ENCODE measurements at places on chromosomes 13 and 19. TPM values are rescaled to one million over a fixed set of nuclear protein-coding genes. Genes with fewer than 3 reads are reported as not detected.

KIR3DL2 gene
- total RNA-seq, result 0.73 TPM

IGFL1 gene
- total RNA-seq, result not detected

FFAR1 gene
- total RNA-seq, result not detected

IRF2BP1 gene
- total RNA-seq, result 15.3 TPM

SIGLEC10 gene
- 5.0 TPM for total RNA-seq

FREM2 gene
- total RNA-seq, result 0.02 TPM

DIRAS1 gene
- 0.23 TPM for total RNA-seq

SELENOW gene
- total RNA-seq, result 95.1 TPM

CLDND2 gene
- total RNA-seq, result 5.1 TPM

CAMSAP3 gene
- total RNA-seq, result 0.11 TPM

COMP gene
- total RNA-seq, result not detected

FKBP8 gene
- total RNA-seq, result 191 TPM

GJA3 gene
- total RNA-seq, result not detected

CEACAM3 gene
- total RNA-seq, result not detected

NHLRC3 gene
- total RNA-seq, result 24.7 TPM

DAND5 gene
- not detected for total RNA-seq

ATXN8OS gene
- total RNA-seq, result not detected

PSG7 gene
- total RNA-seq, result not detected

KLK15 gene
- total RNA-seq, result not detected

TMEM59L gene
- total RNA-seq, result not detected

DHPS gene
- total RNA-seq, result 101 TPM

SIGLEC12 gene
- 1.4 TPM for total RNA-seq

NLRP7 gene
- total RNA-seq, result not detected

POGLUT2 gene
- total RNA-seq, result 14.0 TPM

ZNF790 gene
- 6.3 TPM for total RNA-seq

ATP12A gene
- total RNA-seq, result 0.89 TPM

ZNF439 gene
- total RNA-seq, result 6.4 TPM

CABP5 gene
- not detected for total RNA-seq

FCER2 gene
- not detected for total RNA-seq

SBK3 gene
- not detected for total RNA-seq

GPR4 gene
- total RNA-seq, result not detected

CYP4F8 gene
- not detected for total RNA-seq

AMER2 gene
- not detected for total RNA-seq

MYO9B gene
- total RNA-seq, result 171 TPM

ADGRE2 gene
- 2.2 TPM for total RNA-seq
